ENCODE measurements at places on chromosomes 2 and 18.

DNA sequence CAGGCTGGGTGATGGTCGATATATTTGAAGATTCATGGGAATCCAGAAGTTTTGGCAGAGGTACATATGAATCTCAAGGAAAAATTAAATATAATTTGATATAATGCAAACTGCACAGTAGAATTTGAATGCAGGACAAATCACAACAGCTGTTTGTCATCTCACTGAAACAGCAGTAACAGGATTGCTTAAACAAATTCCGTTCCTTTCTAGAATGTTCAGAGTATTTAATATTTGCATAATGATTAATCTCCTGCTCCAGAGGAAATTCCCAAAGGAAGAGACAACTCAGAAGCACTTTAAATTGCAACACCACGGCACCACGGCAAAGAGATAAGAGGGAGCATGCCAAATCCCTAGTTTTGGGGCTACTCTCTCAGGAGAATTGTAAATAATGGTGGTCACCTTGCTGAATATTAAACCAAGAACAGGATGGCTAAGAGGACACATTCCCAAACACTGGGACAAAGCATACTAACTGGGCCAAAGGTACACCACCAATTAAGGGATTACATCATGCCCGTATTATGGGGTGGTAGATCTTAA, 67.8 kb upstream of the MAP4K3 start:
- peak; percentile 95 for DNase-seq

DNA sequence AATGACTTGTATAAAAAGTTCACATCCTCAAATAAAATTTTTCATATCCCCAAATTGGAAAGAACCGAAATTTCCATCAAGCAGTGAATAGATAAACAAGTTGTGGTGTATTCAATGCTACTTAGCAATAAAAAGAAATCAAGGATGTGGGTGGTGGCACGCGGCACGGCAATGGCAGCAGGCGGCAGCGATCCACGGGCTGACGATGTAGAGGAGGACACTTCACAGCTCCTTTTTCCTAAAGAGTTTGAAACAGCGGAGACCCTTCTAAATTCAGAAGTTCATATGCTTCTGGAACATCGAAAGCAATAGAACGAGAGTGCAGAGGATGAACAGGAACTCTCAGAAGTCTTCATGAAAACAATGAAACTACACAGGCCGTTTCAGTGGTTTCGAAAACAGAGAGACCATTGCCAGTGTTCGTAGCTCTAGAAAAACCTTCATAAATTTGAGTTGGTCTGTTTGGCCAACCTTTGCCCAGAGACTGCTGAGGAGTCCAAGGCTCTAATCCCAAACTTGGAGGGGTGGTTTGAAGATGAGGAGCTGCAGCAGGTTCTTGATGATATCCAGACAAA, 9.8 kb upstream of the IL36A start:
- DNase-seq, result no peak

DNA sequence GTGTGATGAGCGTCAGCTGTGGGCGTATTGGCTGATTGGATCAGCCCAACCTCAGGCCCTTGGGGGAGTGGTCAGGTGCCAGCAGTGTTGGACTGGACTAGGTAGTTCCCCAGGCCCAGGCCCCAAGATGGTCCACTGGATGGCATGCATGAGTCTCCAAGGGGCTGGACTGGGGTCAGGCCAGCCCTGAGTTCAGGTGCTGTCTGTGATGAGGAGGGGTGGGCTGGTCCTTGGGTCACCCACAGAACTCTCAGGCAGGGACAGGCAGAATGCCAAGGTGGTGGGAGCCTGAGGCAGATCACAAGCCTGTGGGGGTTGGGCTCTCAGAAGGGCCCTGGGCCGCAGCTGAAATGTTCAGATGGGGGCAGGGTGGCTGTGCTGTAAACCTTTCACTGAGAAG, 59.5 kb upstream of the THUMPD2 start:
- DNase-seq, result no peak

GRCh38 chr2:65343386-65343785, 89.0 kb downstream of the SPRED2 start:
- DNase-seq, result no peak

DNA sequence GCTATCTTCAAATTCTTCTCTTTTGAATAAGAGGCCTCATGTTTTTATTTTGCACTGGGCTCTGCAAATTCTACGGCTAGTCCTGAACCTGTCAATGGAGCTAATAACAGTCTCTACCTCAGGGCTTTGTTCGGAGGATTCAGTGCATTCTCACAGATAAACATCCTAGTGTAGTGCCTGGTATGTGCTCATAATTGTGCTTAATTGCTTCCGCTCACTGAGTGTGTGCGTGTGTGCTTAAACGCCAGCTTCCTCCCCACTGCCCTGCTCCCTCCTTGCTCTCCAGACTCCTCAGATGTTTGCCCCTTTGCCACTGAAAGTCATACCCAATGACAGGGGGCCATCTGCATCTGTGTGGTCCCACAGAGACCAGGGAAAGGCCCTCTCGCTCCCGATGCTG, 6.7 kb downstream of the GYPC start:
- DNase-seq, result no peak

DNA sequence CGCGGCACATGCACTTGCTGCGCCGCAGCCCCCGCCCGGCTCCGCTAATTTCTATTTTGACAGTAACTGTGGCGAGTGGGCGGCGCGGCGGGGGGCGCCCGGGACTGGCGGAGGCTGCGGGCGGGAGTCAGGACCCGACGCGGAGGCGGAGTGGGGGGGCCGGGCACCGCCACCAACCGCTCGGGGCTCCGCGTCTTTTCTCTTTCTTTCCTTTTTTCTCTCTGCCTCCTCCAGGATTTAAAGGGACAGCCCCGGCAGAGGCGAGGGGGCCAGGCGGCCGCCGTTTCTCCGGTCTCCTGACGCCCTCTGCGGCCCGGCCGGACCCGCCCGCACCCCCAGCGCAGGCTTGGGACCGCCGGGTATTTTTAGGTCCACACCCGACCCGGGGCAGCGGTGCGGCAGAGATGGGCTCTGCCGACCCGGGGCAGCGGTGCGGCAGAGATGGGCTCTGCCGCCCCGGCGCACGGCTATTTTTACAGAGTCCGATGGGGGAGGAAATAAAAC, 460 bp upstream of the ZBTB7C start:
- DNase-seq, result no peak

- no peak for DNase-seq
Observed at GRCh38 chr2:128344101-128344500, 25.4 kb upstream of the HS6ST1 start.

GRCh38 chr2:212979046-212979612, 172.3 kb downstream of the IKZF2 start:
- no peak for DNase-seq

Measured in cardiac fibroblast (primary cell).